ENCODE measurements at places on chromosomes 7 and 10. TPM values are rescaled to one million over a fixed set of nuclear protein-coding genes. Genes with fewer than 3 reads are reported as not detected.

DNA sequence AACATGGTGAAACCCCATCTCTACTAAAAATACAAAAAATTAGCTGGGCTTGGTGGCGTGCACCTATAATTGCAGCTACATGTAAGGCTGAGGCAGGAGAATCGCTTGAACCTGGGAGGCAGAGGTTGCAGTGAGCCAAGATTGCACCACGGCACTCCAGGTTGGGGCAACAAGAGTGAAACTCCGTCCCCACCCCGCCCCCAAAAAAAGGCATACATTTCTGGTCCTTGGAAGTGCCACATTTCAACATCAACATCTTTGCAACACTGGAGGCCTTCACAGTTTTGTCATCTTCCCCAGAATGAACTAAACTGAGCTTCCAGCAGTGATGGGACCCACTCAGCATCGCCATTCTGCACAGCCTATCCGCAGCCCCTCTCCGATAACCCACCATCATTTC, 36.6 kb downstream of the FAM53B start:
- H3K4me1 ChIP-seq = peaks cover 16% of the 10 kb centered on the region
- no peak overlapping the region for H3K27ac ChIP-seq
- H3K36me3 ChIP-seq = peaks cover 8% of the 10 kb centered on the region

- H3K36me3 ChIP-seq = no peaks in the 10 kb centered on the region
- no peak overlapping the region for H3K27ac ChIP-seq
- peaks cover 9% of the 10 kb centered on the region for H3K27me3 ChIP-seq
- peaks cover 2% of the 10 kb centered on the region for H3K4me1 ChIP-seq
Observed at GRCh38 chr7:129568240-129568639, 43.3 kb upstream of the NRF1 start.

DNA sequence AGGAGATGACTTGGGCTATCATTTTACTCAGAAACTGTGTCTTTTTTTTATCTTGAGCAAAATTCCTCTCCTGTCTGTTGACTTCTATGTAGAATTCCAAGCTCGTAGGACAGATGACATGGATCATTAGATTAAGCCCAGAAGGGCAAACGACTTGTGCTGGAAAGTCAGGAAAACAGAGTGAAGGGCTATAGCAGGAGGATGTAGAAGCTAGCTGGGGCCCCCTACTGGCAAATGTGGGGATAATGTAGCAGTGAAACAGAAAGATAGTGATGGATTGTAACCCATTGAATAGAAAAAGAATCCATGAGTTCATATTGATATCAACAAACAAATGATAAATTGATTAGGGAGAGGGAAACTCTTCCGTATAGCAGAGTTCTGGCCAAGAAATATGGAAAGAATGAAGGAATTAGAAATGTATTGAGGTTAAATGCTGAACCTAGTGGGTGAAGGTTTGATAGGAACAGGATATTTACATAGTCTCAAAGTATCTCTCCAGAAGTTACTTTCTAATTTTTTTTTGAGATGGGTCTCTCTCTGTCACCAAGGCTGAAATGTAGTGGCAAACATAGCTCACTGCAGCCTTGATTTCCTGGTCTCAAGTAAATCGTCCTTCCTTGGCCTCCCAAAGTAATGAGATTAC, 103.6 kb downstream of the LYZL1 start:
- H3K4me1 ChIP-seq = no peaks in the 10 kb centered on the region
- DNase-seq = peak; percentile 31
- no peak overlapping the region for H3K27ac ChIP-seq
- H3K36me3 ChIP-seq = no peaks in the 10 kb centered on the region
- no peak overlapping the region for H3K4me3 ChIP-seq
- H3K27me3 ChIP-seq = peaks cover 50% of the 10 kb centered on the region

DNA sequence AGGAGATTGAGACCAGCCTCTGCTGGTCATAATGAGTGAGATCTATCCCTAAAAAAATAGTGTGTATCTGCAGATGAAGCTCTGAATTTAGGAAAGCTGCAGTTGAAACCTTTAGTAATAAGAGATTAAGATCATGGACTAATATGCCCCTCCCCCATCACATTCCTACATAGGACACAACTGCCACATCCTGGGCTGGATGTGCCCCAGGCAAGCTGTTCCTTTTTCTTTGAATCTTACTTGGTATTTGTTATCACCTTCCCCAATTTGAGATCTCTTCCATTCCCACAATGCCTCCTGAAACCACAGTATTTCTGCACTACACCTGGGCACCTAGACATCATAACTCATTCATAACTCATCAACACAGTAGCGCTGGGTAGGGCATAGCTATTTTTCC, 74.1 kb downstream of the DOCK1 start:
- H3K27me3 ChIP-seq = no peaks in the 10 kb centered on the region
- H3K4me3 ChIP-seq = no peak overlapping the region
- DNase-seq = no peak
- H3K27ac ChIP-seq = no peak overlapping the region
- peaks cover 36% of the 10 kb centered on the region for H3K36me3 ChIP-seq
- peaks cover 4% of the 10 kb centered on the region for H3K4me1 ChIP-seq

GRCh38 chr10:132129431-132129830, 57.3 kb upstream of the DPYSL4 start:
- H3K27ac ChIP-seq = no peak overlapping the region
- H3K4me3 ChIP-seq = no peak overlapping the region

DNA sequence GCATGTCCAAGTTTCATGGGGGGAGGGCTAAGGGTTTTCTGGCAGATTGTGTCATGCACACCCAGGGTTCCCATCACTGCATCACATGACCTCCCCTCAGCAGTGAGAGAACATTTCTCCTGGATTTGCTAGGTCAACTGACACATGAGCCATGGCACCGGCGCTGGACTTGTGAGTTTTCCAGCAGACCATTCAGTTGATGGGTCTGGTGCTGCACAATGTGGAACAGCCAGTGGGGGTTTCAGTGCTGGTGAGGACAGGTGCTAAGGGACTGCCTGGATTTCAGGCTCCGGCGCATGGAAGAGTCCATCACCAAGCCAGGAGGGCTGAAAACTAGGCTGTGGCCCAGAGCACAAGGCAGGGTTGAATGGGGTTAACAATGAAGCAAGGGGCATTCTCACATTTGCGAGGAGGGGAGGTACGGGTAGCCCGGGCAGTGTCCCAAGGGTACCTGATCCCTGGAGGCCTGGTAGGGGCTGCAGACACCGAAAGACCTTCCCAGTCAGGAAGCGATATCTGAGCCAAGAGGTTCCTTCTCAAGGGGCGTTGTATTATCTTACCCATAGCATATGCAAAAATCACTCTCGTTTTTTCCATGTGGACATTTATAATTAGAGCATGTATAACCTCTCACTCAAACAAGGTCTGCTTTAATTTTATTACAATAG, 203.0 kb downstream of the TNS3 start:
- H3K27ac ChIP-seq = no peak overlapping the region
- H3K4me1 ChIP-seq = peaks cover 22% of the 10 kb centered on the region
- no peaks in the 10 kb centered on the region for H3K27me3 ChIP-seq
- DNase-seq = no peak
- H3K4me3 ChIP-seq = no peak overlapping the region
- H3K36me3 ChIP-seq = peaks cover 14% of the 10 kb centered on the region

- H3K4me1 ChIP-seq = no peaks in the 10 kb centered on the region
- no peak overlapping the region for H3K27ac ChIP-seq
- H3K27me3 ChIP-seq = peaks cover 13% of the 10 kb centered on the region
- DNase-seq = peak; percentile 63
- no peak overlapping the region for H3K4me3 ChIP-seq
Observed at GRCh38 chr10:48199580-48200377, 74.7 kb downstream of the FRMPD2 start.

DNA sequence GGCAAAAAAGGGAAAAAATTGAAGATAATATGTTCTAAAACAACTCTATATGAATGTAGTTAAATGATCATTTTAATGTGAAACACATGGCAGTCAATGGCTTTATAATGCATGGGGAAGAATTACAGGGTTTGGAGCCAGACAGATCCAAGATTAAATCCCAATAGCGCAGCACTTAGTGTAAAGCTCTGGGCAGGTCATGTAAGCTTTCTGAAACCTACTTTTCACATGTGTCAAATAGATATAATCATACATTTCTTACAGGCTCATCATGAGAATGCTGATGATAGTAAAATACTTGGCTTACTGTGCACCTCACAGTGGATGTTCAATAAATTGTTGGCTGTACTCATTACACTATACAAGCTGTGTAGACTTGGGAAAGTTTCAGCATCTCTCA, 48.0 kb upstream of the ZNF365 start:
- H3K36me3 ChIP-seq = no peaks in the 10 kb centered on the region
- H3K27me3 ChIP-seq = no peaks in the 10 kb centered on the region
- no peak overlapping the region for H3K4me3 ChIP-seq
- H3K4me1 ChIP-seq = no peaks in the 10 kb centered on the region
- H3K27ac ChIP-seq = no peak overlapping the region
- no peak for DNase-seq

GRCh38 chr7:7687800-7688199, 30.6 kb downstream of the RPA3 start:
- no peak overlapping the region for H3K4me3 ChIP-seq
- no peaks in the 10 kb centered on the region for H3K27me3 ChIP-seq
- no peaks in the 10 kb centered on the region for H3K36me3 ChIP-seq
- H3K4me1 ChIP-seq = no peaks in the 10 kb centered on the region
- H3K27ac ChIP-seq = no peak overlapping the region

DNA sequence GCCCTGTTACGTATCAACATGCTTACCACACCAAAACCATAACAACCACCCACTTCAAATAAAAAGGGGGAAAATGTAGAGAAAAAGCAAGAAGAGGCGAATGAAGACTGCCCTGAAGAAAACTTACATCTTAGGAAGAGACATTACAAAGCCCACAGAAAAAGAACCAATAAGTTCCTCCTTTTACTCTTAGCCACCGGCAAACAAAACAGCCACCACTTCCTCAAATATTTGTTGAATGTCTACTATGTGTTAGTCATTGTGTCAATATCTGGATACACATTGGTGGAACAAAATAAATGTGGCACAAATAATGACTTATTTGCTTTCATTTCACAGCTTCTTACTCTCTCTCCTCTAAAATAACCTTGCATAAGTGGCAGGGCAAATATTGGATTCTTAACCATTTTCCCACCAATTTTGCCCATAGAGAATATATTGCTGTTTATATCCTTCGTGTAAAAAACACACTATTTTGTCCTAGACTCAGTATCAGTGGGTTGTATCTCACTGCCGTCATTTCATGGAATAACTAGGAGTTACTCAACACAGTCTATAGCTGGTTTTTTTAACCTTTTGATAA, 106.8 kb downstream of the ANK3 start:
- peak; percentile 56 for DNase-seq
- no peak overlapping the region for H3K4me3 ChIP-seq
- H3K27ac ChIP-seq = no peak overlapping the region
- H3K27me3 ChIP-seq = peaks cover 4% of the 10 kb centered on the region

DNA sequence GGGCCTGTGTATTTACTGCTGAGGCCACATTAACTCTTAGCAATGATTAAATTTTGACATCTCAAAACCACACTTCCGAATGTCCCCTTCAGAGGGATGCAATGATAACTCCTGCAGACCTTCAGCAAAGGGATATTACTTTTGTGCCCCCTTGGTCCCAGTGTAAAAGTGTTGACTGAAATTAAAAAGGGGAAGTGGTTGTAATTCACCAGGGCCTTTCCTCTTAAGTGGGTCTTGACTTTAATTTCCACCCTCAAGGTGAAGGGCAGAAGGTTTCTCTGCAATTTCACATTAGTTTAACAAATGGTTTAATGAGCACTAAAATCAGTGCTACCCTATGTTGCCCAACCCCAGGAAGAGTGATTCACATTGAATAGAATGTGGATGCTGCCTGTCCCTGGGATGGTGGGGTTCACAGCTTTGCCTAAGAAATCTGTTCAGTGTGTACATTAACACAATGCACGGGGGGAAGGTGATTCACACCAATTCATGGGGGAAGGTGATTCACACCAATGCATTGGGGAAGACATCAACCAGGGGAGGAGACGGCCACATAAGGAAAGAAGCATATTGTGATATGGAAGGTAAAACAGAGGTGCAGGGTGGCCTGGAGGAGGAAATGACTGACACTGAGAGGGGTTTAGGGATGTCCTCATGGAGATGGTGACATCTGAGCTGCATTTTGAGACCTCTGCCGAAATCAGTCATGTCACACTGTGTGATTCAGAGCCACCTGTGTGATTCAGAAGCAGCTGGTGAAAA, 19.4 kb upstream of the TNS3 start:
- peak overlapping the region; percentile 97 for H3K27ac ChIP-seq
- H3K4me3 ChIP-seq = no peak overlapping the region
- no peaks in the 10 kb centered on the region for H3K36me3 ChIP-seq

Gene VWA2
- total RNA-seq = not detected

Gene CFTR
- under 0.01 TPM for total RNA-seq

Gene GPNMB
- total RNA-seq = under 0.01 TPM

Measured in IMR-90 (cell line).